Left ventricle myocardium inferior (tissue), 1 donor: ENCODE measurements at places on chromosomes 3 and 15. TPM values are rescaled to one million over a fixed set of nuclear protein-coding genes. Genes with fewer than 3 reads are reported as not detected.

The SRGAP3 gene
- total RNA-seq: 10.3 TPM

The GOLGA6A gene
- total RNA-seq: not detected

The CCR9 gene
- total RNA-seq: not detected

The CLRN1 gene
- not detected for total RNA-seq

The AKAP13 gene
- total RNA-seq: 331 TPM

The COL6A5 gene
- total RNA-seq: not detected

The NEIL1 gene
- 8.2 TPM for total RNA-seq

The POLQ gene
- total RNA-seq: 0.38 TPM

The ALPK3 gene
- total RNA-seq: 181 TPM

The TMC3 gene
- not detected for total RNA-seq

The SLC25A38 gene
- total RNA-seq: 21.0 TPM

The MED12L gene
- 0.82 TPM for total RNA-seq

The GNB4 gene
- 11.9 TPM for total RNA-seq

The MYL3 gene
- total RNA-seq: 7,440 TPM

The ACP3 gene
- total RNA-seq: 1.3 TPM

The AADACL2 gene
- not detected for total RNA-seq

The ABI3BP gene
- 23.6 TPM for total RNA-seq

The EIF5A2 gene
- 10.2 TPM for total RNA-seq

The GPR160 gene
- total RNA-seq: 0.99 TPM

The TM4SF4 gene
- total RNA-seq: not detected

The GCSAM gene
- 0.25 TPM for total RNA-seq
